ENCODE measurements at places on chromosomes 7 and 10. TPM values are rescaled to one million over a fixed set of nuclear protein-coding genes. Genes with fewer than 3 reads are reported as not detected.

Gene PCLO
- total RNA-seq: 0.33 TPM

Gene BLNK
- total RNA-seq: not detected

Gene ASAH2
- 0.17 TPM for total RNA-seq

Gene OR2A12
- not detected for total RNA-seq

Gene PPA1
- 248 TPM for total RNA-seq

Gene SERPINE1
- 260 TPM for total RNA-seq

Gene TMEM178B
- under 0.01 TPM for total RNA-seq

Gene CADPS2
- 29.1 TPM for total RNA-seq

Gene C10orf53
- not detected for total RNA-seq

Gene SHTN1
- total RNA-seq: 3.2 TPM

Gene TMEM176A
- 0.33 TPM for total RNA-seq

Gene PDLIM1
- total RNA-seq: 15.0 TPM

Gene OR2A1
- under 0.01 TPM for total RNA-seq

Gene SLC13A1
- total RNA-seq: not detected

Gene ZNF479
- not detected for total RNA-seq

Gene FXYD4
- total RNA-seq: not detected

Gene MYH16
- total RNA-seq: not detected

Gene HPSE2
- total RNA-seq: not detected

Gene MCMBP
- total RNA-seq: 43.1 TPM

Gene MCM10
- total RNA-seq: 6.0 TPM

Gene EMX2
- total RNA-seq: not detected

Gene ZNF518A
- total RNA-seq: 12.1 TPM

Gene NRG3
- total RNA-seq: not detected

Gene LIPN
- total RNA-seq: not detected

Gene AKR1C8
- total RNA-seq: not detected

Gene SPDYE9
- under 0.01 TPM for total RNA-seq

Gene SP8
- not detected for total RNA-seq

Gene AOAH
- not detected for total RNA-seq

Gene CFAP46
- total RNA-seq: 1.5 TPM

Gene KEL
- total RNA-seq: not detected

Gene PRRT4
- total RNA-seq: not detected

Gene SPDYE11
- under 0.01 TPM for total RNA-seq

Gene CNPY1
- not detected for total RNA-seq

Gene PNLIPRP3
- 0.17 TPM for total RNA-seq

Gene LBX1
- total RNA-seq: not detected

Gene KIAA1549
- 0.99 TPM for total RNA-seq

Gene KCNIP2
- total RNA-seq: 0.66 TPM

Data from smooth muscle cell of trachea (primary cell).